Stimulated activated CD4-positive, alpha-beta T cell treated with anti-CD3 and anti-CD28 coated beads, Interleukin-4, amount 100 ng/mL, for 1 hour (primary cell): ENCODE measurements at places on chromosomes 1 and 21.

- DNase-seq = peak; percentile 8
These were observed 71.0 kb downstream of the ACTL8 start for GRCh38 chr1:17826165-17826488.

DNA sequence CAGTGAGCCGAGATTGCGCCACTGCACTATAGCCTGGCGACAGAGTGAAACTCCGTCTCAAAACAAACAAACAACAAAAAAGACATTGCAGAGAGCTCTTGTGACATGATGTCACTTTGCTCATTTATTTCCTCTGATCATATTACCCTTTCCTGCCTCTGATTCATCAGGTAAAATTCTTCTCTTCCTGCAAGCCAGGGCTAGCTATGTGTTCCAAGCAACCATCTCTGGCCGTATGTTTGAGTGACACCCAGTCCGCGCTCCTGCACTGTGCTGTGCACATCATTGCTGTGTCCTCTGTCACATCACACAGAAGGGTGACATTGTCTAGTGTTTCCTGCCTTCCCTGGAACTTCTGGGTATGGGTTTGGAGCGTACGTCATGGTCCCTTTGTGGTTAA is 251.3 kb downstream of the PCP4 start:
- DNase-seq = no peak

- DNase-seq = no peak
These were observed 394.8 kb downstream of the PTPRC start for GRCh38 chr1:199033661-199034060.

DNA sequence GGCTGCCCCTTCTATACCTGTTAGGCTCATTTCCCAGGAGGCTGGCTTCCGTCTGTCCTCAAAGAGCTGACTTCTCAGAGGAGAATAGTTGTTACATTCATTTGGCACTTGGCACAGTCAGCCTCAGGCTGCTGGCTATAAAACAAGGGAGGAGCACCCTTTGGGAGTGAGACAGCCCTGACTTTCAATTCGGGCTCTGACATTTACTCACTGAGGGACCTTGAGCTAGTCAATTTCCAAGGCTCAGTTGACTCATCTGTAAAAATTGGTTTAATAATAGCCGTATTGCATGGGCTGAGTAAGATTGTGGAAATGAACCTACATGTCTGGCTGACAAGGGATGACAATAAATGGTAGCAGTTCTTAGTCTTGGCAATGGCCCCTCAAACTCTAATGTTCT is 13.7 kb downstream of the ALX3 start:
- no peak for DNase-seq

DNA sequence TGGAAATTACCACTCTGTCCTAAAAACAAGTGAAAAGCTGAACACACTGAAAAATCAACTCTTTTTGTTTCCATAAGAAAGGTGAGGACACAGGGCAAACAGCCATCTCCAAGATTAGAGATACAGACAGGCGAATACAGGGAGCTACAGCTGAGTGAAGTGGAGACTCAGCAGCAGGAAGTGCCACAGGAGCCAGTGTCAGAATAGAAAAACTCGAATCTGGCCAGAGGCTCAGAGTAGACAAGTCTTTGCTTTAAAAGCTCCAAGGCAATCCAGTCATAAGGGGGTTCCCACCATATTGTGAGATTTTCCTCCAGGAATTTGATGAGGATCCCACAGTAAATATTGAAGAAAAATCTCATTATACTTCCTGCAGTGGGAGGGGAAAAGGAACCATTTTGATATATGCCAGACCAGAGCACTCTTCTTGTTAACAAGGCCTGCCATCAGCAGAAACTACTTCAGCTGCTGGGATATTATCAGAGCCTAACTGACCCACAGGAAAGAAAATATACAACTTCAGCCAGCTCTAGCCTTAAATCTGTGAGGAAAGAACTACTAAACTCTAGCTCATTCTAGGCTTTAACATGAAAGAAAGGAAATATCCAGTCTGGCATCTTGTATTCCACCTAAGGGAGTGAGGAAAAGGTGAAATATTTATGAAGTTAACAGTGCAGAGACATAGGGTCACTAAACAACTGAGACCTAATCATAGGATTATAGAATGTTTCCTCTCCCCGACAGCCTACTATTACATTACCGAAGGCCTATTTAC is 256.2 kb upstream of the OLFM3 start:
- DNase-seq = no peak

DNA sequence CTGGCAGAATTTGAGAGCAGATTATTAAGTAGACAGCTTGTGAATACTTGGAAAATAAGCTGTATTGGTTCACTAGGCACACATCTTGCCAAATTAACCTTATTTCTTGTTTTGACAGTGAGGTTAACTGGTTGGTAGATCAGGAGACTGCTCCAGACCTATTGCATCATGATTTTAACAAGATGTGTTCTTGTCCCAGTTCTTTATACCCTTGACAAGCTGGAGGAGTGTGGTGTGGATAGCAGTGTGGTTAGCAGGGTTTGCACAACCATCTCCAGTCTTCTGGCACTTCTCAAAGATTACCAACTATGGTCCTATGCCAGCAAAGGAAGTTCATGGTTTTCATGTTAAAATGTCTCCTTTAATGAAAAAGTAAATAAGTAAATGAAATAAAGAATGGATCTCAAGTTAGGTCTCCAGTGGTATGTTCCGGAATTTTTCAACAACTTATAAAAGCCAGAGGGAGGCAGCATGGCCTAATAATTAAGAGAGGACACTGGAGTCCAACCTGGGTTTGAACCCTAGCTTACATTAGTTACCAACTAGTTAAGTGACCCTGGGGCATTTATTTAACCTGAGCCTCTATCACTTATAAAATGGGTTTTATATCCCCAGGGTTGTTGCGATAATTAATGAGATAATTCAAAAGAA is 34.1 kb downstream of the DDX20 start:
- DNase-seq = no peak

GRCh38 chr1:59936358-59936821 is 9.8 kb upstream of the CYP2J2 start:
- DNase-seq = no peak

GRCh38 chr1:177589166-177589565 is 380.7 kb downstream of the SEC16B start:
- DNase-seq = no peak

- no peak for DNase-seq
These were observed 663 bp downstream of the ATP13A2 start for GRCh38 chr1:17011092-17011438.

GRCh38 chr1:12640237-12640957 is 3.5 kb upstream of the AADACL4 start:
- DNase-seq = no peak

DNA sequence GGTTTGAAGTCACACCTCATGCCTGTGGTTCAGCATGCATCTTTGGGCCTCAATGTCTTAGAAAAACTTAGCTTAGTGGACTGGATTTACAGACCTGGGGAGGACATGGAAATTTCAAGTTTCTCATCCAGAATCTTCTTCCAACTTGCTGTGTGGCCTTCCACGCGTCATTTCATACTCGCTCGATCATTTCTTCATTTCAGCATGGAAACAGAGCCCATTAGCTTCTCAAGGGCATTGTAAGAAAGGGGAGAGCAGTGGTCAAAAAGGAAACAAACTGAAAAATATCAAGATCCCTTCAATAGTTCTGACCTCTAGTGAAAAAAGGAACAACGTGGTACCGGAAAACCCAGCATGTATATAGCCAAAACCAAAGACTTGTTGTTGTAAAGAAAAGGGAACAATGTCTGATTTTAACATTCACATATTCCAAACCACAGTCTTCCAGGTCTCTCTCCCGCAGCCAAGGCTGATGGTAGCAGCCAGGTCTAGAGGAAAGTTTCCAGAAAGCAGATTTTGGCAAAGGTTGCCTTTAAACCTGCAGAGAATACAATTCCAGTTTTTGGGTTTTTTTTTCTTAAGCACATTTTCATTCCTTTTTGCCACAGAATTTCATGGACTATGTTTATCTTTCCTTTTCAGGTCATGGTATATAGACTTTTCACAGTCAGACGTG is 97.0 kb upstream of the CDC42BPA start:
- no peak for DNase-seq

- DNase-seq = no peak
These were observed 3.9 kb upstream of the OLFML3 start for GRCh38 chr1:113975211-113975895.

DNA sequence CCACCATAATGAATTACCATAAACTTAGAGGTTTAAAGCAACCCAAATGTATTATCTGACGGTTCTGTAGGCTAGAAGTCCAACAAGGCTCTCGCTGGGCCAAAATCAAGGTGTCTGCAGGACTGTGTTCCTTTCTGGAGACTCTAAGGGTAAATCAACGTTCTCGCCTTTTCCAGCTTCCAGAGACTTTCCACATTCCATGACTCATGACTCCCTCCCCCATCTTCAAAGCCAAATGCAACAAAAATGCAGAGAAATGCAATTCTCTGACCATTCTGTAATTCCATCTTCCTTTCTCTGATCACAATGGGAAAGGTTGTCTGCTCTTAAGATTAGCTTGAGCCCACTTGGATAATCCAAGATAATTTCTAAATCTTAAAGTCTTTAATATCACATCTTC is 287.1 kb downstream of the LTN1 start:
- no peak for DNase-seq

DNA sequence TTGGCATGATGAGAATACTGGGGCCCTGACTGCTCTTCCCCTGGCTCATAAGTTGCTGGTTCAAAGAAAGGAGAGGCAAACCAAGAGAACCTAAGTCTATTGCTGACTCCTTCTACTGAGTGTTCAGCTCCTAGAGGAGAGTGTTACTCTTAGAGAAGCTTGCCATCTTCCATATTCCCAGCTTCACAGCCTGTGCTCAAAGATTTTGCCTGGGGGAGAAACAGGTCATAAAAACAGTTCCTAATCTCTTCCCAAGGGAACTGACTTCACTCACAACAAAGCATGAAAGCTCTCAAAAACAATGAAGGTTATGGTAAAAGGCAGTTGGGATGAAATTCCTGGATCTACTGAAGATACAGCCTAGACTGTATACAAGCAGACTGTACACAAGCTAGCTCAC is 37.1 kb downstream of the LRRC40 start:
- no peak for DNase-seq

GRCh38 chr1:24535778-24536177 is 20.1 kb upstream of the NCMAP start:
- DNase-seq = no peak

DNA sequence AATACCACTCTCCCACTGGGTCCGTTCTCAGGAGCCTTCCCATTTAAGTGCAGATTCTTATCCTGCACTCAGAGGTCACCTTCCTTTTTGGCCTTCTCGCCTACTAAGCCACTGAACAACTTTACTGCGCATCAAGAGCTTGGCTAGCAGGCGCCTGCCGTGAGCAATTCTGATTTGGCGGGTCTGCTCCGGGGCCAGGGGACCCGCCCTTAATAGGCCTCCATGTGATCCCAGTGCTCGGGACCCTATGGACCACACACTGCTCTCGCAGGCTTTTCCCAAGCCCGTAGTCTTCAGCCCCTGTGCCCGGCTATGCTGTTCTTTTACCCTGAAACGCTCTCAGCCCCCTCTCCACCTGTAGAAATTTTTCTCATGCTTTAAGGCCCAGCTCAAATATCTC is 45.1 kb downstream of the BCL9 start:
- no peak for DNase-seq

- no peak for DNase-seq
These were observed 18.4 kb upstream of the PTBP2 start for GRCh38 chr1:96703186-96703585.

DNA sequence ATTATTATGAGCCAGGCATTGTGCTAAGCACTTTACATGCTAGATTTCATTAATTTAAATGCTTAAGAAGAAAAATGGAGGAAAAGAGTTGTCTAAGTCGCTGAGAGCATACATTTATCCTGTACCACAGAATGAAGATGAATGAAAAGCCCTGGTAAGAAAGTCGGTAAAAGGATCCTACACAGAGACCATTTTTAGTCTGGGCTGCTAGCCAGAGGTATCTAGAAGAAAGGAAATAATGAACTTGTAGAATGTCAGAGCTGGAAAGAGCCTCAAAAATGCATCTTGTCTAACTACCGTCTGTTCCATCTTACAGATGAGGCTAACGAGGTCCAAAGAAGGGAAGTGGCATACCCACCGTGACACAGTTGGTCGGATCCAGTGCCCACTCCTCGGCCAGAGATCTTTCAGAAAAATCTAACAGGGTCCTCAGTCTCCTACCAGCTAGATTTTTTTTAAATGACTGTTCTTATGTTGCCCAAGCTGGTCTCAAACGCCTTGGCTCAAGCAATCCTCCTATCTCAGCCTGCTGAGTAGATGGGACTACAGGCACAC is 12.2 kb upstream of the TNR start:
- no peak for DNase-seq

DNA sequence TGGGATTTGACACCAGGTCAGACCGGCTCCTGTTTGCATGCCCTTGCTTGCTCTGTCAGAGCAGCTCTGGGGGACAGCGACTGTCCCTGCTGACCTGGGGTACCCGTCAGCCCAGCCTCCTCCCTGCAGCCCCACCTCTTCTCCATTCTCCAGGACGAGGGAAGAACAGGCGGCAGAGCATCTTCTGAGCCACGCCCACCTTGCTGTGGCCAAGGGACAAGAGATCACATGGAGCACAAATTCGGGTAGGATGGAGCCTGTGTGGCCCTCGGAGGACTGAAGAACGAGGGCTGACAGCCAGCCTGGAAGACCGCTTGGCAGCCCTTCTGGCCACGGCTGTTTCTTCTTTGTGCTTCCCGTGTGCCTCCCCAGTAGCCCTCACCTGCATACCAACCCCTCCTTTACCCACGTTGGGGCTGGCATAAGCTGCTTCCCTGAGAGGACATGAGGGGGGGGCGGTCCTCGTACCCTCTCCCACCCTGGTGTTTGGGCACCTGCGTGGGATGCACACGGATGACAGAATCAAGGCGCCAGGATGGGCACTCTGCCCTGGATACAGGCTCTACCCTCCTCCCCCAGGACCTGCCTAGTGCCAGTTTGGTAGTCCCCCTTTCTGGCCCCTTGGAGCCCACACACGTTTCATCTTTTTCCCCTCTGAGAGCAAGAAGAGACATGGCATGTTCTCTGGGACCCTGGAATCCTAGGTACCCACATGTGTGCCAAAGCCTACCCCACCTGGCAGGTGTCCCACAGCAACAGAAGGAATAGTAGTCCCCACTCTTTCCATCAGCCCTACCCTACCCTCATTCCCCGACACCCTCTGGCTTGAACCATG is 26.9 kb downstream of the CDK18 start:
- DNase-seq = no peak

- no peak for DNase-seq
These were observed 187.8 kb upstream of the JUN start for GRCh38 chr1:58971629-58972140.

DNA sequence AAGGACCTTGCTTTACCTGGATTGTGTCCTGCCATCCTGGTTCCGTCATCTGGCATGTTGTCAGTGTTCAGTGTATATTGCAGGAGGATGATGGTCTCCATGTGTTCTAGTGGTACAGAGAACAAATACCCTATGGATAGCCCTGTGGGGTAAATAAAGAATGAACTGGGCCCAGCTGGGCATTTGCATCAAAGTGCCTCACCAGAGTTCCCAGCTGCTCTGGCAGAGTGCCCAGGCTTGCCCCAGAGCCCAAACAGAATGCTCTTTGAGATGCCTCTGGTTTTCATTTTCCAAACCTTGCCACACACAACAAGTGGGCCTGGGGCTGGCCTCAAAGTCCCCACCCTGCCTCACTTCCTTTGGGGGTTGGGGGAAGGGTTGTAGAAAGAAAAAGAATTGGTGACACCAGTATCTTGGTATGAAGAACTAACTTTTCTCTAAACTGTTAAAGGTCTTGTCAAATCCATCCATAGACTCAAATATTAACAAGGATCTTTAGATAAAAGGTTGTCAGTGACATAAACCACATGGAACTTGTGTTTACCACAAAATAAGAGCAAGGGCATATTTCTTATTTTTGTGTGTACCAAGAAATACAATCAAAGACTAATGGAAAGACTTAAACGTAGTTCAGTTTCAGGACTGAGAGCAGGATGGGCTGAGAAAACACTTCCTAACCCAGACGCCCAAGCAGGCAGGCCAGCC is 82.2 kb downstream of the LMO4 start:
- DNase-seq = no peak
